Suppressor macrophage (primary cell): ENCODE measurements at places on chromosomes 7 and 10.

- peak; percentile 65 for DNase-seq
Measured at GRCh38 chr7:55550841-55551537, 21.3 kb downstream of the VOPP1 start.

GRCh38 chr7:146115851-146116520 is 615 bp upstream of the CNTNAP2 start:
- DNase-seq: peak; percentile 45

DNA sequence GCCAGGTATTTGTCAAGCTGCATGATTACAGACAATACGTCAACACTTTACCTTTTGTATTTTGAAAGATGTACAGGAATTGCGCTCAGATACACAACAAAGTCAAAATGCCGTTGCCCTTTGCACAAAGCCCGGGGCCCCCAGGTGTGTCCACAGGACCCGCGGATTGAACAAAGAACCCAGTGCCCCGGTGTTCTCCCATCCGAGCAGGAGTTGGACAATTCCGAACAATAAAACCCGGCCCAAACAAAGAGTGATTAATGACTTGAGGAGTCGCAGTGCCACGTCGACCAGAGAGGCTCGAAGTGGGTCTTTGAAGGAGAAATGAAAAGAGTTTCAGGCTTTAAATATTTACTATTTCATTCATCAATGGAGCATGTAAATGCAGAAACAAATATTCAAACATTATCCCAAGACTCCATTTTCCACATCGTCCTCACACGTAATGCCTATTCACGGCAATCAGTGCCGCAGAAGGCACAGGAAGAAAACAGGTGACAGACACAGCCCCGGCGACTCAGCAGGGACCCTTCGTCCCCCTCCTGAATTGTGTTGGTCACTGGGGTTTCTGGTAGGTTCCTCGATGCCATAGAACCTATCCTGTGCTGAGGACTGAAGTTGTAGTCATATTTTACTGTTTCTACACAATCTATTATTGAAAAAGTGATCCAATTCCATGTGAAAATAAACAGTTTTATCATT is 70.9 kb upstream of the MGMT start:
- no peak for DNase-seq

GRCh38 chr7:85765698-85766298 is 578.9 kb upstream of the SEMA3D start:
- DNase-seq: no peak

DNA sequence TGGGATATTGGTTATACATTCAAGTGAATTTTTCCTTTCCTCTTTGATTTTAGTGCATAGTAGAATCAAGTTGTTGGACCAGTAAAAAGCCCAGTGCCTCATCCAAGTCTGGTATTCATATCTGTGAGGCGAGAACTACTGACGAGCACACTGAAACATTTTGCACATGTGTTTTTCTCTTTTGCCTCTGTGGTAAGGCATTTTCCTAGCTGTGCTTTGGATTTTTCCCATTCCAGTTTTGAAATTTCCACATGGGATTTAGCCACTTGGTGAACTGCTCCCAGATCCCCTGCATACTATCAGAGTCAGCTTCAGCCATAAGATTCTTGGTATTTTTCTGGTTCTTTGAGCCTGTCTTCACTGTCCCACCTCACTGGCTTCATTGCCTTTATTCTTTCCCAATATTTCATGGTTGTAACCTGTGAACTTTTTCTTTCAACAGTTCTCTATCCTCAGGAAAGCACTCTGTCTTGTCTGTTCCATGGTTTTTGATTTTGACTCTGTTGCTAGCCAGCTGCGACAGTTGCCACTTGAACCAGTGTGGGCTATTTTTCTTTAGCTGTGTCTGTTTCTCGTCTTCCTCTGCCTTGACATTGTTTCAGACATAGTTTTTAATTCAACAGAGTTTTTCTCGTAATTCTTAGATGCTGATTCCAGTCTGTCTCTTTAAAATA is 239.0 kb downstream of the REEP3 start:
- no peak for DNase-seq

DNA sequence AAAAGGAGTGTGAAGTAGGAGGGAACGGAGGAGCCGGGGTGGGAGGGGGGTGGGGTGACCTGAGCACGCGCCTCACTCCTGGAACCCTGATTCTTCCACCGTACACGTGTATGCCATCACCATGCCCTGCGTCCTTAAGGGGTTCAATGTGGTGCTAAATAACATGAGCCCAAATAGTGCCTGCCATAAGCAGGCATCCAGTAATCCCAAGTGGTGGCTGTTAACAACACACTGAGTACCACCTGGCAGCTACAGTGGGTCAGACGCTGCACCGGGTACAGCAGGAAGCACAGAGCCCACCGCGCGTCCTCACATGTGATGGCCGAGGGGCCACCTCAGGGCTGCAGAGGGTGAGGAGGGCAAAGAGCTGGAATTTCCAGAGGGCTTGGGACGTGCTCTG is 81.9 kb downstream of the PTPRN2 start:
- DNase-seq: no peak

DNA sequence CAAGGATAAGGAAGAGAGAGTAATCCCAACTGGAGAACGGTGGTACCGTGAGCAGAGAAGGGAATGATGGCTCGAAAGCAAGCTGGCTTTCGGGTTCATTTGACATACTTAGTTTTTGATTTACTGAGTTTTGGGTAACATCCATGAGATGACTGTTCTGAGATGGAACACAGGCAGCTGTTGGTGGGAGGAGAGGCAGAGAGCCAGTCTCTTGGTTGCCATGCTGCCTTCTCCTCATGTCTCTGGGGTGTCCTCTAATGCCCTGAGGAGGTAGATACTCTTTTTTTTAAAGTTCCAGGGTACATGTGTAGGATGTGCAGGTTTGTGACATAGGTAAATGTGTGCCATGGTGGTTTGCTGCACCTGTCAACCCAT is 76.4 kb upstream of the NRP1 start:
- no peak for DNase-seq

DNA sequence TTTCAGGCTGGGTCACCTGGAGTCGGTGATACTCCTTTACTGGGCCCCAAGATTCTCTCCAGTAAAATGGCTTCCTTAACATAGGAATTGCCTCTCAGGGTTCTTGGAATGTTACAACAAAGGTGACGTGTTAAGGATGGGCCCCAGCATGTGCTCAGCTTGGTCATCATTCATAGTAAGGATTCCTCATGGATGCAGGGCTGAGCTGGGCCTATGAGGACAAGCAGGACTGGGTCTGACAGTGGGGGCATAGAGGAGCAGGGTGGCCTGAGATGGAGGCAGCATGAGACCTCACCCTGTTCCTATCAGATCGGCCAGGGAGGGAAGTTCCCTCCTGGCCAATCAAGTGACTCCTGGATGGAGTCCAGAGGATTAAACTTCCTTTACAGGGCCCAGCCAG is 12.8 kb upstream of the MBL2 start:
- DNase-seq: no peak

DNA sequence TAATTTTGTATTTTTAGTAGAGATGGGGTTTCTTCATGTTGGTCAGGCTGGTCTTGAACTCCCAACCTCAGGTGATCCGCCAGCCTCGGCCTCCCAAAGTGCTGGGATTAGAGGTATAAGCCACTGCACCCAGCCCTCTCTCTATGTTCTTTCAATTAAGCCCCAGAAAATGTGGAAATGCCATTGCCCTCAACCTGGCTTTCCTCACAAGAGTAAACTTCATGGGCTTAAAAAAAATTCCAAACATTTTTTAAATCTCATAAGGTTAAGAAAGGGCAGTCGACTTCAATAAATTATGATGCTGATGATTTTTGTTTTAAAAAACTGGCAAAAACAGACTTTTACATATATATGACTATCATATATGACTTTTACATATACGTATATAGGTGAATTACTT is 107.6 kb downstream of the TES start:
- DNase-seq: no peak

DNA sequence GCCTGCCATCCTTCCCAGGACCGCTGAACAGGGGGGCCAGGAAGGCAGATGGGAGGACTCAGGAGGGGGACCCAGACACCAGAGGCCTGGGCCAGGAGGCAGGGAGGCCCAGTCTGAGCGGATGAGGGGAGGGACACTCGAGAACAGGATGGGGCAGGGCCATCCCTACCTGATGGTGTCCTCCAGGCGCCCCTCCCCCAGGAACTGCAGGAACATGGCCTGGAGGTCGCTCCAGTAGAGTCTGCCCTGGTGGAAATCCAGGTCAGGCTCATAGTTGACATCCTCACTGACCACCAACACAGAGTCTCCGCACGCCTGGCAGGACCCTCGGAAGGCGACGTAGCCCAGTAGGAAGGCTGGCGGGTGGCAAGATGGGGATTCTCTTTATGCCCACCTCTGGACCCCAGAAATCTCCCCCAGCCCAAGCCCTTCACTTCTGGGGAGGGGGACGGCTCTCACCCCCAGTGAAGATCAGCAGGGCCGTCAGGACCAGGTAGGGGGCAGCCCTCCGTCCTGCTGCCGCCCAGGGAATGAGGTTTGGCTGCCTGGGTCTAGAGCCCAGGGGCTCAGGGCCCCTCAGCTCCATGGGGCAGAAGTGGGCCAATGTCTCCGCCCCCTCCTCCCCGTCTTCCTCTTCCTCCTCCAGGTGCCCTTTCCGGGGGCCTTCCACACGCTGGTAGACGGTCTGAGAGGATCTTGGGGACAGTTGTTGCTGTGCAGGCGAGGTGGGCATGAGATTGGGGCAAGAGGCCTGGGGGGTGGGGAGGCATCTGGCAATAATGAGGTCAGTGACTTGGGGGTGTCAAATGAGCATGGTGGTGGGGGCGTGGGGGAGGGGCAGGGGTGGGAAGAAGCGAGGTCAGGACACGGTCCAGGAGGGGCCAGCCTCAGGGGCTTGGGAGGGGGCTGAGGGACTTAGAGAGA is 573 bp downstream of the TFR2 start:
- DNase-seq: no peak

DNA sequence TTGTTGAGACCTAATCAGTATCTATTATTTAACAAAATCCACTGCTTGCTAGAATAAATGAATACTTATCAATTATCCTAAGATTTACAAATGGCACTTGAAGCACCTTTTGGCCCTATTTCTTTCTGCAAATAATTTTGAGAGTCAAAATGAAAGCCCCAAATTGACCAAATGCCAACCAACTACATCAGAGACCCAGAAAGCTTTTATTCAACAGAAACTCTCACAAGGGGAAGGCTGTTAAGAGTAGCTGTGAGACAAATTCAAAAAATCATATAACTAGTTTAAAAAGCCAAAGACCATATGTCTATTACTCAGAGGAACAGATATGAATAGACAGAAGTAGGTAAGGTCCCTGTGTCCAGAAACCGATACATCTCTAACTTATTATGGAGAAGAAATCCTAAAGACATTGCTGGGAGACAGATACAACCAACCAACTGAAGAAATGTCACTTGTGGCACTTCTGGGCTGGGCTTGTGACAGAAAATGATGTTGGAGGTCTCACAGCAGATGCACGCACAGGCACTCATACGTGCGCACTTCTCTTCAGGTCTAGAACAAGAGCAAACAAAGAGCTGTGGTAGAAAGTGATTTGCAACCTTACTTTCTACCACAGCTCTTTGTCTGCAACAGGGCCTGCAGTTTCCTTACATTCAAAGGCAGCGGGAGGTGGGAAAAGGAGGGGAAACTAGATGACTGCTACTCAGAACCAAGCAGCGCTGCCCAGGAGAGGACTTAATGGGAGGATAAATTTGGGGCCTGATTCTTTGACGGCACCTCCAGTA is 58.6 kb upstream of the KCNIP2 start:
- DNase-seq: no peak

DNA sequence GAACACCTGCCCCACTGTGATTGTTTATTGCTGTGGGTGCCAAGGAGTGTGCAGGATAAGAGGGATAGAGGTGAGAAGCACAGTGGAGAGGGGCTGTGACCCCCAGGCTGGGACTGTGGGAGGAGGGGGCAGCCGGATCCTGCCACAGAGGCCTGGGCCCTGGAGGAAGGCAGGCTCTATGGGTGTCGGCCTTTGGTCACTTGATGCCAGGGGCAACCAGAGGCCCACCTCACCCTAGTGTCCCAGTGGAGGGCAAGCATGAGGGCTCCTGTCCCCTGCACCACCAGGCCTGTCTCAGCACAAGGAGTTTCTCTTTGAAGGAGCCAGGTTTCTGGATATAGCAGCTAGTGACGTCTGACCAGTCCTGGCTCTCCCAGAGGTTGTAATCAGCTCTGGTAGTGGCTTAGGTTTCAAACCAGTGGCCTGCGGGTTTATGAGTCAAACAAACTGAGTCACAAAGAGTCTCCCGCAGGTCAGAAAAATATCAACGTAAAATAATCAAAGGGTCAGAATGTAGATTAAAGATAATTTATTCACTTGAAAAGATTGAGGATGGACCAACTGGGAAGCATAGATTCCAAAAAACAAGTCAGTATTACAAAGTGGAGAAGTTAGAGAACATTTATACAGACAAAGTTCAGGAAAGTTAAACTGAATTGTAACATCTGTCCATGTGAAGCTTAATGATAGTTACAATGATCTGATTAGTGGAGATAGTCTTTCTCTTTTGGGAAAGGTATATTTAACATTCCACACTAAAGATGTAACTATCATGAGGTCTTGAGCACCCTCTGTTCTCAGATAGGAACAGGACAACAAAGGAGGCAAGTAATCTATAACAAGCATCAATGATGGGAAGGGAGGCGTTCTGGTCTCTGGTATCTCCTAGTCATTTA is 37.2 kb upstream of the ZNF488 start:
- DNase-seq: no peak

GRCh38 chr7:105796365-105796764 is 80.0 kb downstream of the ATXN7L1 start:
- no peak for DNase-seq

DNA sequence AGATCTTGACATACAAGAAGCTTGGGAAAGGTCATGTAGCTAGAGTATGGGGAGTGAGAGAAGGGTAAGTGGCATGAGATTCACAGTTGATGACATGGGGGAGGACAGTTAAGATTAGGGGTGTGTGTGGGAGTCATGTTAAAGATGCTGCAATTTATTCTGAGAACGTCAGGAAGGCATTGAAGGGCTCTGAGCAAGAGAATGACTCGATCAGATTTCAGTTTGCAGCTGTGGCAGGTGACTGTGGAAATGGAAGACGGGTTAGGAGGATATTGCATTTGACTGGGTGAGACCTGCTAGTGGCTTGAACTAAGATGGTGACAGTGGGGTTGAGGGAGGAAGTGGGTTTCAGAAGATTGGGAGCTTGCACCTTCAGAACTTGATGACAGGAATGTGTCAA is 5.6 kb downstream of the CDC123 start:
- no peak for DNase-seq

- DNase-seq: no peak
Measured at GRCh38 chr7:50474382-50475160, 24.4 kb upstream of the FIGNL1 start.

DNA sequence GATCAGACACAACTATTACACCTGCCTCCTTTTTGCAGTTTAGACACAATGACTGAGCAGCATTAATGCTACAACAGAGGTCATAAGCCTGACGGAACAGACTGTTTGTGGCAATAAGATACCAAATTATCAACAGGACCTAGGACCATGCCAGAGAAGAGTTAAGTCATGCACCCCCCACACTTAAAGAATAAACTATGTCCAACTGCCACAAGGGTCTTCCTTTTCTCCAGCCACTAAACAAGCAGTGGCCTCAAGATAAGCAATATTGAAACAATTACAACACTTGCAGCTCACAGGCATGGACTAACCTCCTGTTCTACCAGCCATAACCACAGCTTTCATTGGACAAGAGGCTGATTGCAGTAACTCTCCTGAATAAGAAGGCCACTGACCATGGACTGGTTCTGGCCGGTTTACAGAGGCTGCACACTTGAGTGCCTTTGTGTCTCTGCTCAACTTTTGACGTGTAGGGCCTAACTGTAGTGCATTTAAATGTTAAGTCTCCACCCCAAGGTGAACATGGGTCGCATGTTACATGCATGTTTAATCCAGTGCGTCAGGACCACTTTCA is 104.4 kb downstream of the STRA8 start:
- no peak for DNase-seq
